ENCODE measurements at places on chromosomes 3 and 15. TPM values are rescaled to one million over a fixed set of nuclear protein-coding genes. Genes with fewer than 3 reads are reported as not detected.

DNA sequence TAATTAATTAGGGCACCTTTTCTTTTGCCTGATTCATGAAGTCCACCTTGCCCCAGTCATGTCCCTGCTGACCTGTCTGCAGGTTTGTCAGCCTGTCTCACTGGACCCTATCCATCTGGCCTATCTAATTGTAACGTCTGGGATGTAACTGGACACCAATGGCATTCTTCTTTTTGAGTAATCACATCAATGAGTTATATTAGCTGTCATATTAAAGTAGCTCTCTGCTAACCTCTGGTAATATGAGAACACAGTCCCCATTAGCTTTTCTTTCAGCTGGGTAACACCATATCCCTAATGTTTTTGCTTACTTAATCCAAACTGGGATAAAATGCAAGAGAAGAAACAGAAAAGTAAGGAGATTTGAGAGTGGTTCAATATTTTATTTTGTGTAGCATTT is 166.2 kb upstream of the VEPH1 start:
- no peak for DNase-seq

DNA sequence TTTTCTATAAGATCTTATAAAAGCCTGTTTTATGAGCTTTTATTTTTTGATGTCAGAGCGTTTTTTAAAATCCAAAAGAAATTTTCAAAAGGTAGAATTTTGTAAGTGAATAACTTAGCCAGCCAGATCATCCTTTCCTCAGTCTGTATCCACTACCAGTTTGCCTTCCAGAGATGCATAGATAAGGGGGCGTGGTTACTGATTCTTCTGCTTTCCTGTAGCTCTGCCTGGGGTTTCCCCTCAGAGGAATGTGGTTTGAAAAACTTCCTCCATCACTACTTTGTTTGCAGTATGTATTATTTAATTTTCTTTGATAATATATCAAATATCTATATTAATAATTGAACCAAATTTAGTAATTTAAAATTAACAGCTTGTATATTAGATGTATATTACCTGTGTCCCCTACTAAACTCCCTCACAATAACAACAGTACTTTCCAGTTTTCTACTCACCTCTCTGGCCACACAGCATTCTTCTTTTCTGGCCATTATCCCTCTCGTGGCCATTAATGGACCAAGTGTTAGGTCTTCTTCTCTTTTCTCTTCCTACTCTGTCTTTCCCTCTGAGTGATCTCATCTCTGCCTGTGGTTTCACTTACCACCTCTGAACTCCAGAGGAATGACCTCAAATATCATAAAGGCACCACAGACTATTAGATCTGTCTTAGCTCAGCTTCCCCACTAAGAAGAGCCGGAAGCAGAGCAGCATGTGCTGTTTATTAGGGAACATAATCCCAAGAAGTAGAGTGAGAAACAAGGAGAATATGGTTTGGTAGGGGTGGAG is 239.7 kb downstream of the UBE2E2 start:
- DNase-seq: peak; percentile 23

GRCh38 chr15:73284090-73284716 is 84.6 kb downstream of the HCN4 start:
- no peak for DNase-seq

GRCh38 chr3:128801779-128802380 is 75.9 kb downstream of the RAB7A start:
- DNase-seq: peak; percentile 69

- no peak for DNase-seq
Measured at GRCh38 chr3:63355809-63356208, 77.7 kb downstream of the SYNPR start.

DNA sequence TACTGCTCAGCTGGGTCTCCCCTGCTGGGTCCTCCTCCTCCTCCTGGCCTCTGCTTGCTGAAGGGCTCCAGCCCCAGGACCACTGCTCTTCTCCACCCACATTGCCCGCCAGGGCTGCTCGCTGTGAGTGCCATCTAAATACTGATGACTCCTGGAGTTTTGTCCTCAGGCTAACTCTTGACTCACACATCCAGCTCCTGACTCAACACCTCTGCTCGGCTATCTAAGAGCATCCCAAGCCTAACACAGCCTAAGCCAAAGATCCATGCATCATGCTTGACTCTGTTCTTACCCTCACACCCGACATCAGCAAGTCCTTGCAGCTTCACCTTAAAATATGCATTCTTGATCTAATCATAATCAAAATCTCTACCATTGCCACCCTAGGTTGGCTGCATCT is 260.2 kb downstream of the KLF13 start:
- DNase-seq: no peak

DNA sequence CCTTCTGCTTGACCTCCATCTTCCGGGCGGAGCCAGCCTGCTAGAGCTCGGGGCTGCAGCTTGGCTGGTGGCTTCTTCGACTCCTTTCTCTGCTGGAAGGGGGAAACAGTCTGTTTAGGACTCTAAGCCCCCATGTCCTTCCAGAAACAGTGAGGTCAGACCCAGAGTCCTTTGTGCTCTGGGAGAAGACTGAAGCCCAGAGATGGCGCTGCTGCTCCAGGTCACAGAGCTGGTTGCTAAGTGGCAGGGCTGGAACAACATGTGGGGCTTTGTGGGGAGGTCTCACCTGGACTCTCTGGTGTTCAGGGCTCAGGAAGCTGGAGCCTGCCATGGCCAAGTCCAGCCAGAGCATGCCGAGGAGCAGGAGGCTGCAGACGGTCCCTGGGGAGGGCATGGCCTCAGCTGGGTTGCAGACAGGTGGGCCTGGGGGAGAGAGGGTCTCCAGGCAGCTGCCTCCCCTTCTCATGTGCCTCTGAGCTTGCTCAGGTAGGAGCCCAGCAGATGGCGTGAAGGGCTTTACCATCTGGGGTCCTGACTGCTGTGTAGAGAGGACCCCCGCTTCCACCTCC is 2.9 kb downstream of the GHRL start:
- no peak for DNase-seq

GRCh38 chr3:72177075-72178050 is 392.4 kb upstream of the PROK2 start:
- DNase-seq: peak; percentile 14

DNA sequence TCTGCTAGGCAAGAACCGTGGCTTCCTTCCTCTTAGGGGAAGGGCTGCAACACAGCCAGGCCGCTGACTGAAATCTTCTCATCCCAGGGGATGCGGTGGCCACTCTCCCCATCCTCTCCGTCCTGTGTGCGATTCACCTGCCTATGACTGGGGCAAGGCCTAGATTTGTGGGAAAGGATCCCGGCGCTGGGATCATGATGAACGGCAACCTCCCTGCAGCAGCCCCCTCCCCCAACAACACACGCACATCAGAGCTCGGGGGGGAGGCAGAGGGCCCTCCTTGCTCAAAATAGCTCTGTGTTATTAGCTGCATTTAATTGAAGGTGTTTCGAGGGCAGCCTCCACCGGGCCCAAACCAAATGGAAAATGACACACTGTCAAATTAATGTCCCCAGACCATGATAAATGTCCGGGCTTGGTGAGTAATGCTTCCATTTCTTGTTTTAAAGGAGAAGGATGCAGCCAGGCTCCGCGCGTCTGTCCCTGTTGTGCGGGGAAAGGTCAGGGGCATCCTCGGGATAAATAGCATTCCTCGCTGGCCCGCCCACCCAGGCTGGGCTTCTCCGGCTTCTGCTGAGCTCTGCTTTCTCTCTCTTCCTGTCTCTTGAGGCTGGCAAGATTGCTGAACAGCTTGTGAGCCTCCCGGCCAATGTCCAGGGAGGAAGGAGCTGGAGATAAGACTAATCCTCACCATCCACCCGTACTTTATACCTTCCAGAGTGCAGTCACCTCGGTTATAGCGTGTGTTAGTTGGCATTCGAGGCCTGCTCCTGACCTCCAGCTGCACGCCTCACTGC is 56.4 kb upstream of the TLE3 start:
- no peak for DNase-seq

- no peak for DNase-seq
Measured at GRCh38 chr3:156431334-156432124, 123.4 kb downstream of the SSR3 start.

DNA sequence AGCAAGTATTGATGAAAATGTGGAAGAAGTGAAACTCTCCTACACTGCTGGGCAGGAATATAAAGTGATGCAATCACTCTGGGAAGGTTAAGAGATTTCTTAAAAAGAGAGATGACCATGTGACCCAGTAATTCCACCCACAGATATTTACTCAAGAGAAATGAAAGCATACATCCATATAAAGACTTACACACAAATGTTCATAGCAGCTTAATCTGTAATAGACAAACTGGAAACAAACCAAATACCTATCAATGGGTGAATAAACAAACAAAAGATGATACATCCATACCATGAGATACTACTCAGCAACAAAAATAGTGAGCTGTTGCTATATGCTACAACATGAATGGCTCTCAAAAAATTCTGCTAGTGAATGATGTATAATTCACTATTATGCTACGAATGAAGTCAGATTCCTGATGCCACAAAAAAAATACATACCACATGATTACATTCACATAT is 463.3 kb downstream of the MAGI1 start:
- no peak for DNase-seq

GRCh38 chr3:53234130-53234840 is 21.5 kb downstream of the TKT start:
- no peak for DNase-seq

The RPP25 gene
- 7.0 TPM for total RNA-seq

The LYZL4 gene
- total RNA-seq: not detected

The CA12 gene
- 0.58 TPM for total RNA-seq

The ZDHHC23 gene
- 3.4 TPM for total RNA-seq

The ITIH1 gene
- total RNA-seq: not detected

Data from activated CD8-positive, alpha-beta T cell treated with anti-CD3 and anti-CD28 coated beads for 36 hours (primary cell).